Calu3 (cell line): ENCODE measurements at places on chromosomes 7 and 10. TPM values are rescaled to one million over a fixed set of nuclear protein-coding genes. Genes with fewer than 3 reads are reported as not detected.
A peak's percentile ranks its signal among the peaks of the same experiment; 100 is the strongest.

The TMEM270 gene
- total RNA-seq, result 0.59 and 1.2 TPM in 2 replicates

DNA sequence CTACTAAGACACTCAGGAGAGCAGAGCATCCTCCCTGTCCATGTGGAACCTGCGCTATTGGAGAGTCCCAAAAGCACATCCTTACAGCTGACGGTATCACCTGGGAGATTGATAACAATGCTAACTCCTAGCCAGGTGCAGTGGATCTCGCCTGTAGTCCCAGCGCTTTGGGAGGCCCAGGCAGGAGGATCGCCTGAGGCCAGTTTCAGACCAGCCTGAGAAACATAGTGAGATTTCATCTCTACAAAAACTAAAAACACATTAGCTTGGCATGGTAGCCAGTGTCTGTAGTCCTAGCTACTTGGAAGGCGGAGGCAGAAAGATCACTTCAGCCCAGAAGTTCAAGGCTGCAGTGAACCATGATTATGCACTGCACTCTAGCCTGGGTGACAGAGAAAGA is 174.9 kb downstream of the ARHGAP12 start:
- peaks cover under 1% of the 10 kb centered on the region for H3K36me3 ChIP-seq
- no peak overlapping the region for H3K4me3 ChIP-seq
- H3K4me1 ChIP-seq, result peaks cover 16% of the 10 kb centered on the region
- H3K27me3 ChIP-seq, result no peaks in the 10 kb centered on the region
- no peak for DNase-seq

The SPDYE3 gene
- not detected in 2 replicates for total RNA-seq

DNA sequence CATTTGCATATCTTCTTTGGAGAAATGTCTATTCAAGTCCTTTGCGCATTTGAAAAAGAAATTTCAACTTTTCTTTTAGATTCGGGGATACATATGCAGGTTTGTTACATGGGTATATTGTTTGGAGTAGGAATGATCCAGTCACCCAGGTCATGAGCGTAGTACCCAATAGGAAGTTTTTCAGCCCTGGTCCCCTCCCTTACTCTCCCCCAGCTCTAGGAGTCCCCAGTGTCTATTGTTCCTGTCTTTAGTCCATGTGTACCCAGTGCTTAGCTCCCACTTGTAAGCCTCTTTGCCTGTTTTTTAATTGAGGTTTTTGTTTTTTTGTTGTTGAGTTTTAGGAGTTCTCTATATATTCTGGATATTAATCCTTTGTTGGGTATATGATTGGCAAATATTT is 63.3 kb downstream of the SND1 start:
- H3K27me3 ChIP-seq, result no peaks in the 10 kb centered on the region
- H3K4me3 ChIP-seq, result no peak overlapping the region
- H3K27ac ChIP-seq, result no peak overlapping the region
- H3K36me3 ChIP-seq, result peaks cover 45% of the 10 kb centered on the region

- H3K36me3 ChIP-seq, result peaks cover 34% of the 10 kb centered on the region
- no peak overlapping the region for H3K4me3 ChIP-seq
- no peak overlapping the region for H3K27ac ChIP-seq
- no peak for DNase-seq
- peaks cover 36% of the 10 kb centered on the region for H3K4me1 ChIP-seq
- no peaks in the 10 kb centered on the region for H3K27me3 ChIP-seq
Measured at GRCh38 chr10:125129076-125129458, 31.3 kb downstream of the CTBP2 start.

DNA sequence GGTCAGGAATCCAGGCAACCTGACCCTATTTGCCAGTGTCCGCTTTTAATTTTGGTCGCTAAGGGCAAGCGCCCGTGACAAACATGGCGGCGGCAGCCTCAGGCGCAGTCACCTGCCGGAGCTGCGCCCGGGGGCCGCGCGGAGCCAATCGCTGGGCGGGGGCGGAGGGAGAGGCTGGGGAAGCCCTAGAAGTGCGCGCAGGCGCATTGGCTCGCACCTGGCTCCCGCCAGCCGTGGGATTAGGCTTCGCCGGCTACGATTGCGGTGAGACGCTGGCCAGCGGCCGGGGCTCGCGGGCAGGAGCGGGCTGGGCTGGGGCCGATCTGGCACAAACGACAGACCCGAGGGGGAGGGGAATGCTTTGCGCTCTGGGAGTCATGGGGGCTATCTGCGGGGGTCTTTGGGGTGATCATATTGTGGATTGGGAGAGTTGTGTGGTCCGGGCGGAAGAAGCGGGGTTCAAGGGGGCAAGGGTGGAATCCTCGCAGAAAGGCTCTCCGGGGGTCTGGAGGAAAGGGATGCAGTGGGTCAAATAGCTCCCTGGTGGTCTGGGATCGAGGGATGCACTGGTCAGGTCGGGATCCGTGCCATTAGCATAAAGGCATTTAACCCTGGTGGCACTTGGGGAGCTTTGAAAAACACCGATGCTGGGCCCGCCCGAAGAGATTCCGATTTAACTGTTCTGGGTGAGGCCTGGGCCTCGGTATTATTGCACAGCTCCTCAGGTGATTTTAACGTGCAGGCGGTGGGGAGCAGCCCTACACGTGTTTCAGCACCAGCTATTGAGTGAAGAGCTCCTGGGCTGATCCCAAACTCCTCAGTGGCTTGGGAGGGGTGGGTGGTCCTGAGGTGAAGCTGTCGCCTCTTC is 10.1 kb upstream of the C10orf95 start:
- peak; percentile 94 for DNase-seq
- peak overlapping the region; percentile 59 for H3K27ac ChIP-seq
- peak overlapping the region; percentile 97 for H3K4me3 ChIP-seq
- peaks cover 21% of the 10 kb centered on the region for H3K36me3 ChIP-seq

DNA sequence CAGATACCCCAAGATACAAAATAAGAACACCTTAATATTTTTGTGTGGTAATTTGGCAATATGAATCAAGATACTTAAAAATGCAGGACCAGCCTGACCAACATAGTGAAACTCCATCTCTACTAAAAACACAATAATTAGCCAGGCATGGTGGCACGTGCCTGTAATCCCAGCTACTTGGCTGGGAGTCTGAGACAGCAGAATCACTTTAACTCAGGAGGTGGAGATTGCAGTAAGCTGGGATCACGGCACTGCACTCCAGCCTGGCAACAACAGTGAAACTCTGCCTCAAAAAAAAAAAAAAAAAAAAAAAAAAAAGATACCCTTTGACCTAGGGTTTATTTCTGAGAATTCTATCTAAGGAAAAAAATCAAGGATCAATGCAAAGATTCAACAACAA is 450.7 kb downstream of the SORCS1 start:
- no peaks in the 10 kb centered on the region for H3K36me3 ChIP-seq
- H3K4me3 ChIP-seq, result no peak overlapping the region
- H3K4me1 ChIP-seq, result no peaks in the 10 kb centered on the region
- H3K27me3 ChIP-seq, result no peaks in the 10 kb centered on the region

The TAS2R41 gene
- total RNA-seq, result not detected in 2 replicates

DNA sequence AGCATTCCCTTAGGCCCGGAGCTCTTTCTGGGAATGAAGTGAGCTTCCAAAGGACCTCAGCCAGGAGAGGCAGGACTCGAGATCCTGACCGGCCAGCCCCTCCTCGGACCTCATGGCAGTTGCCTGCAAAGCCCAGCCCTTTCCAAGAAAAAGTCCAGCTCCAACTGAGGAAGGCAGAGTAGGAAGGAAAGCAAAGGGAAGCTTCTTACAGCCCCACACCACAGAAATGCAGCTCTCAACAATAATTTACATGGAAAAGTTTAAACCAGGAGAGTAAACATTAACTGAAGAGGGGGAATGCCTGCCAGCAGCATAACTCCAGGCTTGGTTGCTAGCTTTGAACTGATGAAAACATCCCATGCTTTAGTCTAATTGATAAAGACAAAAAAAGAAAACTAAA is 153.9 kb upstream of the PFKP start:
- H3K27me3 ChIP-seq, result peaks cover 32% of the 10 kb centered on the region
- no peak overlapping the region for H3K27ac ChIP-seq
- H3K36me3 ChIP-seq, result no peaks in the 10 kb centered on the region

- DNase-seq, result no peak
- no peak overlapping the region for H3K27ac ChIP-seq
- no peaks in the 10 kb centered on the region for H3K4me1 ChIP-seq
- no peak overlapping the region for H3K4me3 ChIP-seq
- H3K36me3 ChIP-seq, result peaks cover 24% of the 10 kb centered on the region
Measured at GRCh38 chr7:156889089-156889488, 3.9 kb downstream of the LMBR1 start.

The MSMB gene
- 2.4 and 7.4 TPM in 2 replicates for total RNA-seq

The ZCWPW1 gene
- 4.1 and 4.3 TPM in 2 replicates for total RNA-seq

GRCh38 chr10:99964791-99965190 is 45.0 kb downstream of the DNMBP start:
- DNase-seq, result no peak
- H3K4me3 ChIP-seq, result no peak overlapping the region
- H3K27ac ChIP-seq, result no peak overlapping the region
- H3K36me3 ChIP-seq, result peaks cover 5% of the 10 kb centered on the region
- peaks cover 10% of the 10 kb centered on the region for H3K4me1 ChIP-seq
- no peaks in the 10 kb centered on the region for H3K27me3 ChIP-seq

The TLX1 gene
- total RNA-seq, result not detected in 2 replicates

DNA sequence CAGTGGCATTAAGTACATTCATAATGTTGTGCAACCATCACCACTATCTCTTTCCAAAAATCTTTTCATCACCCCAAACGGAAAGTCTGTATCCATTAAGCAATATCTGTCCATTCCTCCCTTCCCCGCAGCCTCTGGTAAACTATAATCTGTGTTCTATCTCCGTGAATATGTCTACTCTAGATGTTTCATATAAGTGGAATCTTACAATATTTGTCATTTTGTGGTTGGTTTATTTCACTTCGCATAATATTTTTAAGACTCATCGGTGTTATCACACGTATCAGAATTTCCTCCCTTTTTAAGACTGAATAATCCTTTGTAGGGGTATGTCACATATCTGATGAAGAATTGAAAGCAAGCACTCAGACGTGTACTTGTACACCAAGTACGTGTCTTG is 86.0 kb upstream of the FGFR2 start:
- H3K4me3 ChIP-seq, result no peak overlapping the region
- H3K4me1 ChIP-seq, result no peaks in the 10 kb centered on the region
- H3K36me3 ChIP-seq, result no peaks in the 10 kb centered on the region
- no peak for DNase-seq
- H3K27ac ChIP-seq, result no peak overlapping the region

- no peak overlapping the region for H3K4me3 ChIP-seq
- DNase-seq, result no peak
- H3K27ac ChIP-seq, result no peak overlapping the region
- H3K4me1 ChIP-seq, result peaks cover 7% of the 10 kb centered on the region
Measured at GRCh38 chr7:1616741-1617140, 46.9 kb upstream of the PSMG3 start.

GRCh38 chr10:129622736-129623135 is 155.7 kb downstream of the MGMT start:
- H3K27ac ChIP-seq, result no peak overlapping the region
- H3K36me3 ChIP-seq, result no peaks in the 10 kb centered on the region
- DNase-seq, result no peak
- H3K4me3 ChIP-seq, result no peak overlapping the region

DNA sequence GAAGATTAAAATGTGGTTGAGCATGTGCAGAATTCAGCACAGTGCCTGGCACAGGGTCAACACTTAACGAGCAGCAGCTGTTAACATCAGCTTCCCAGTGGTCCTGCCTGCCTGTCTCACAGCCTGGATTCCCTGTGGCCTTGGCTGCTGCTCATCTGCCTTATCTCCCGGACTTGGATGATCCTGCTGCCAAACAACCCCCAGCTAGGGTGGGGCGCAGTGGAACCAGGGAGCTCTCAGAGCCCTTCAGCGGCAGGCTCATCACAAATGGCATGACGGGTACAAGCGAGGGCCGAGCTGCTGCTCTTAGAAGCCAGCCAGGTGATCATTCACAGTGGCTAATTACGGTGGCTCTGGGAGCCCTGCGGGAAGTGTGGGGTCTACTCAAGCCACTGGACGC is 13.0 kb upstream of the SMARCD3 start:
- no peak overlapping the region for H3K4me3 ChIP-seq
- no peak overlapping the region for H3K27ac ChIP-seq
- H3K27me3 ChIP-seq, result peaks cover 100% of the 10 kb centered on the region

- no peak overlapping the region for H3K4me3 ChIP-seq
- no peaks in the 10 kb centered on the region for H3K27me3 ChIP-seq
- peaks cover 6% of the 10 kb centered on the region for H3K36me3 ChIP-seq
- H3K4me1 ChIP-seq, result no peaks in the 10 kb centered on the region
Measured at GRCh38 chr10:21702633-21703111, 168.6 kb downstream of the MLLT10 start.

The ANKRD1 gene
- total RNA-seq, result 2.3 and 6.2 TPM in 2 replicates

- H3K4me1 ChIP-seq, result peaks cover 23% of the 10 kb centered on the region
- no peaks in the 10 kb centered on the region for H3K27me3 ChIP-seq
- H3K36me3 ChIP-seq, result peaks cover 53% of the 10 kb centered on the region
- no peak overlapping the region for H3K27ac ChIP-seq
- DNase-seq, result no peak
Measured at GRCh38 chr7:157003445-157003755, 7.1 kb downstream of the MNX1 start.

DNA sequence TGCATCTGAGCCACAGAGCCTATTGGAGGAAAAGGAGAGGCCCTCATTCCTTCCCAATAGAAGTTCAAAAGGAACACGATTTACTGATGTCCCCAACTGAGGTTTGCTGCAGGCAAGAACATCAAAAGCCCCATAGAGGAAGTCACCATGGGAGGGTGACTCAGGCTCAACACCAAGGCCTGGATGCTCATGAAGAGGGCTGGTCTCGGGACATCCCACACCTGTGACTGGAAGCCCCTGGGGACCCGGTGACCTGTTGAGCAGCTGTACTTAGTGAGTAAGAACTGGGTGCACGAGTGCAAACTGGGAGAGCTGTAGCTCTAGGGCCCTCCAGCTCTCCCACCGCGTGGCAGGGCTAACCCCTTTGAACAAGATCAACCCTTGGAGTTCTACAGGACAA is 38.0 kb downstream of the CYTH3 start:
- no peak overlapping the region for H3K4me3 ChIP-seq
- H3K36me3 ChIP-seq, result peaks cover 6% of the 10 kb centered on the region
- H3K27ac ChIP-seq, result no peak overlapping the region
- no peak for DNase-seq

GRCh38 chr7:69213878-69214277 is 384.4 kb upstream of the AUTS2 start:
- no peak for DNase-seq
- no peaks in the 10 kb centered on the region for H3K4me1 ChIP-seq
- H3K36me3 ChIP-seq, result no peaks in the 10 kb centered on the region
- H3K4me3 ChIP-seq, result no peak overlapping the region

DNA sequence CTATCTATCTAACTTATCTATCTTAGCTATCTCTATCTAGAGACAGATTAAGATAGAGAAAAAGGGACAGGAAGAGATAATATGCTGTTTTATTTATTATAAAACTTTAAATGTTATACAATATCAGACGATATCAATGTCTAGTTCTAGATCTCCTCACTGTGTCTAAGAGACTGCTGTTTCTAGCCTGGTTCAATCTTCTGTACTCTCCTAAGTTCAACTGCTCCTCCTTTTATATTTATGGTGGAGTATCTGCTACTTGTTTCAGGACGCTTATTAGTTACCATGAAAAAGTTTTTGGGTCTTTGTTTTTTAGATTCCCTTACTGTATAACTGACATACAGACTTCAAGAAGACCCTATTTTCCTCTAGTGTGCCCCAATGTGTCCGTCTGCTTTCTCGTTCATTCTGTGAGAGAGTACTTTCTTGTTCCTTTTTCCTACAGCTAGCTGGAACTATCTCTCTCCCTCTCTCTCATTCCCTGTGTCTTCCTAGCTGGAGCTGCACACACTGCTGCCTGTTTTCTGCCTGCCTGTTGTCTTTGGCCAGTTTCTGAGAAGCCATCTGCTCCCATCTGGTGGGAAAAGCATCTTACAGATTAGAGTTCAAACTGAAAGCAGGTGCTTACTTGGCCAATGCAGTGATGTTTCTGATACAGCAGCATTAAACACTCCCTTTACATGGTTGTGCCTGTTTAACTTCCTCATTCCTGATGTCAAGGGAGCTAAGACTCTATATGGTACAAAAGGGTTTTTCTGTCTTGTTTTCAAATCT is 49.4 kb upstream of the ARL4A start:
- peaks cover 8% of the 10 kb centered on the region for H3K4me1 ChIP-seq
- H3K27me3 ChIP-seq, result no peaks in the 10 kb centered on the region
- H3K4me3 ChIP-seq, result no peak overlapping the region
- no peaks in the 10 kb centered on the region for H3K36me3 ChIP-seq
